A172 (cell line): ENCODE measurements at places on chromosomes 16 and 17.
A peak's percentile ranks its signal among the peaks of the same experiment; 100 is the strongest.

GRCh38 chr17:55368706-55369105, 52.9 kb downstream of the MMD start:
- no peak for DNase-seq

DNA sequence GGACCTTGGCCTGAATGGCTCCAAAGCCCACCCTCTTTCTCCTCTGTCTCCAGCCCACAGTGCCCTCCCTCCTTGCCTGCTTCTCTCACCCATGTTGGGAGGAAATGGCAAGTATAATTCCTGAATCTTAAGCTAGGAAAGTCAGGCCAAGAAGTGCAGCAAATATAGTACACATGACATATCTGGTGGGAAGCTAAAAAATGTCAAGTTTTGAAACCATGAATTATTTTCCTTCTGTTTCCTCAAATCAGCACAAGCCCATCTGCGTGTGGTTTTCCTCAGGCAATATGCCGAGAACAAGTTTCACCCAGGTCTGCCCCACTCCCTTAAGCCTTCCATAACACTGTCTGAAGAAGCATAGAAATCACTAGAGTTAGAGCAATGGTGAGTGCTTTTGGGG, 502.8 kb upstream of the CDH11 start:
- no peak for DNase-seq

- DNase-seq = no peak
Measured at GRCh38 chr16:70766658-70767057, 34.3 kb downstream of the VAC14 start.

DNA sequence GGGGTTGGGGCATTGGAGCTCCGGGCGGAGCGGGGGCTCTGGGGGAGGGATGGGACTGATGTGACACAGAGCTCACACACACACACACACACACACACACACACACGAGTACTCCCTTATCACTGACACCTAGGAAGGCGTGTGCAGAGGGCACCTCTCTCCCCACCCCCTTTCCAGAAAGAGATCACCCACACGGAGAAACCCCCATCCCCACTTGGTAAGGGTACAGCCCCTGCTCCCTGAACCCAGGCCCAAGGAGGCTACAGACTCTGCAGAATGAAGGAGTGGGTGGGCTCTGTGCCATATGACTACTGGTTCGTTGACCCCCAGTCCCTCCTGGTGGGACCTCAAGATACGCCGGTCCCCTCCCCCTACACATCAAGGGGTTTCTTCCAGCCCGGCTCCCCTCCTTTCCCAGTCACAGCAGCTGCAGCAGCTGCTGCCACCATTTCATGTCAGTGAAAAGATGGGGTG, 8.7 kb upstream of the ARHGAP23 start:
- no peak for DNase-seq

GRCh38 chr17:68613739-68614298, 12.7 kb upstream of the FAM20A start:
- DNase-seq = peak; percentile 30

GRCh38 chr17:13272296-13272695, 254.5 kb upstream of the ELAC2 start:
- no peak for DNase-seq

DNA sequence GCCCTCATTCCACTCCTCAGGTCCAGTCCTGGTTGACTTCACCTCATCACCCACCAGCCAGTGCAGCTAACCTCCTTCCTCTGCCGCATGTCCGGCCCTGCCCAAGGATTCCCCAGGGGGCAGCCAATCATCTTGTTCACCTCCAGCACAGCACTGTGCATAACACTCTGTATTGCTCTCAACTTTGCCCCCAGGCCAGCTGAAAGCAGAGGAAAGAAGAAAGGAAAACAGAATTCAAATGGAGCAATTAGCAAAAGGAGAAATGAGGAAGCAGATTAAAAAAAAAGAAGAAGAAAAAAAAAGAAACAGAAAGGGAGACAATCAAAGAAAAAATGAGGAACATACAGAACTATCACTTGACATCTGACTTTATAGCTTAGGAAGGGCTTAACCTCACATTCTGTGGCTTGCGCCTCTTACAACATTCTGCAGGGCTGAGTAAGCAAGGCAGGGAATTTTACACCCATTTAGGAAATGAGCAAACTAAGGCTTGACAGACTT, 26.1 kb downstream of the GAS7 start:
- peak; percentile 25 for DNase-seq

- DNase-seq = no peak
Measured at GRCh38 chr16:1481906-1482835, 6.6 kb downstream of the PTX4 start.

GRCh38 chr17:29949696-29950095, 8.3 kb downstream of the EFCAB5 start:
- no peak for DNase-seq

DNA sequence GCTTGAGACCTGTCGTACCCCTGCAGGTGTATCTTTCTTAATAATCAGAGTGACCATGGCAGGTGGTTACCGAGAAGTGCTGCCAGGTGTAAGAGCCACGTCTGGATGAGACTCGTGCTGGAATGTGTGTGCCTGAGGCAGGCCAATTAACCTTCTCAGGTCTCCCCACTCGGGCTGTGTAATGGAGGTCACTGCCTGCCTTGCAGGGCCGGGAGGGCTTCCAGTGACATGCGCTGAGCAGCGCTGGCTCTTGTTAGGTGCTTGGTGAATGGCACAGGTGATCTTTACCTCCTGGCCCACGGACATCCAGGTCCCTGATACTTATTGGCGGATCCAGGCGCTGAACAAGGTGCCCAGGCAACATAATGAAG, 4.6 kb upstream of the GSE1 start:
- DNase-seq = no peak

DNA sequence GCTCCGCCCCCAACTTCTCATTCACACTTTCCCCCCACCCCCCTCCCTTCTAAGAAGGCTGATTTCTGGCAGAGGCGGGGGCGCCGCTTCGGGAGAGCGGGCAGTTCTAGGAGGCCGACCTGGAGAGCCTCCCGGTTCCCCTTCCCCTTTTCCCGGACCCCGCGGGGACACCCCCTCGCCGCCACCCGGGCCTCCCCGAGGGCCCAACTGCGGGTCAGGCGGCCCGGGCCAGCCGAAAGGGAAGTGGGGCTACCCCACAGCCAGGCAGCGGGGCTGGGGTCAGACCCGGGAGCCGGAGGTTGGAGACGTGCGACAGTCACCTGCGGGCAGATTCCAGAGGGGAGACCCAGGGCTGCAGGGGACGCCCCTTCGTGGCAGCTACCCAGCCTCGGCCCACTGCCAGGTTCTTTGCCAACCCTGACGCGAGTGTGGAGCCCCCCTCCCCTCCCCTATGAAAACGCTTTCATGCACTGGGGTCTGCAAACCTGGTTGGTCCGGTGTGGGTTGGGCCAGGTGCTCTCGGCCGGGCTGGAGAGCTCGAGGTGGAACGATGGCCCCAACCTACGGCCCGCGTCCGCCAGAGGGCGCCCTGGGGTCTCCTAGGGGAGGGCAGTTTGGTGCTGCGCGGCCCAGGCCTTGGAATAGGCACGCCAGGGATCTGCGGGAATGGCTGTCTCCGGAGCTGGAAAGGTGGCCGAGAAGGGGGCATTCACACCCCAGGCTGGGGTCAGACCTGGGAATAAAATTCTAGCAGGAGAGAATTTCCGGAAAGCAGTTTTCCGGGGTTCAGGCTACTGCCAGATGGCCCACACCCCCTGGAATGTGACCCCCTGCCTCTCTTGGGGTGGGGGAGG, 721 bp upstream of the SOCS3 start:
- peak; percentile 84 for DNase-seq

DNA sequence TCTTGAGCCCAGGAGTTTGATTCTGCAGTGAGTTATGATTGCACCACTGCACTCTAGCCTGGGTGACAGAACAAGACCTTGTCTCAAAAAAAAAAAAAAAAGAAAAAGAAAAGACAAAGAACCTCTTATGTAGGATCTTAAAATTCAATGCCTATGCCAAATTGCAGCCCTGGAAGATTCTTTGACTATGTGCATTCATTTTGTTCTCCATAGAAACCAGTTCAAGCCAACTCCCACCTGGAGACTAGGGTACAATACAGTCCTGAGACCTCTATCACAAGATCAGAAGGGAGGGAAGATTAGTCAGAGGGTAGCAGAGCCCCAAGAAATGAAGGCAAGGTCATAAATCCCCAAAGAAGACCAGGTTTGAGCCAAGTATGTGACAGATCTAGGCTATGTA, 90.6 kb upstream of the HAS3 start:
- no peak for DNase-seq

DNA sequence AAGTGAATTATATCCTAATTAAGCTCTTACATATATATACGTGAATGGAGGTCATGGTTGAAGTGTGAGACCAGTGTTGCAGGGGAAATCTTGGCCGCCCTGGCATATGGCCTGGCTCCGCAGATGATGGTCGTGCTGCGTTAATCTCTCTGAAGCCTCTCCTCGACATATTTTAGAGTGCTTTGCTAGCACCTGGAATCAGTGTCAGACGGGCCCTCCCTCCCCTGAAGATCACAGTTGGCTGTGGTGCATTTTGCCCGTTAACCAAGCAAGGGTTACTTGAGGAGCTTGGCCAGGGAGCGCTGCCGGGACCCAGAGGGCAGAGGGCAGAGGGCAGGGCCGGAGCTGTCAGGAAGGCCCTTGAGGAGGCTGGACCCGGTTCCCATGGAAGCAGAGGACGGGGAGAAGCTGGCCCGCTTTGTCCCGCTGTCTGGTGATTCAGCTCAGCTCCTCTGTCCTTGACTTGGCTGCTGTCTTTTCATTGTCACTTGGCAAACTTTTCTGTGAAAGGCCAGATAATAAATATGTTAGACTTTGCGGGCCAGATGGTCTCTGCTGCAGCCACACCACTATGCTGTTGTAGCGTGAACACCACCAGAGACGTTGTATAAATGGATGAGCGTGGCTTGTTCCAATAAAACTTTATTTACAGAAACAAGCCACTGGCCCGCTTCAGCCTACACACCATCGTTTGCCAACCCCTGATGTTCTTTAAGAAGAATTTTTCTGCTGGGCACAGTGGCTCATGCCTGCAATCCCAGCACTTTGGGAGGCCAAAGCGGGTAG, 32.3 kb downstream of the CIBAR2 start:
- DNase-seq = no peak

DNA sequence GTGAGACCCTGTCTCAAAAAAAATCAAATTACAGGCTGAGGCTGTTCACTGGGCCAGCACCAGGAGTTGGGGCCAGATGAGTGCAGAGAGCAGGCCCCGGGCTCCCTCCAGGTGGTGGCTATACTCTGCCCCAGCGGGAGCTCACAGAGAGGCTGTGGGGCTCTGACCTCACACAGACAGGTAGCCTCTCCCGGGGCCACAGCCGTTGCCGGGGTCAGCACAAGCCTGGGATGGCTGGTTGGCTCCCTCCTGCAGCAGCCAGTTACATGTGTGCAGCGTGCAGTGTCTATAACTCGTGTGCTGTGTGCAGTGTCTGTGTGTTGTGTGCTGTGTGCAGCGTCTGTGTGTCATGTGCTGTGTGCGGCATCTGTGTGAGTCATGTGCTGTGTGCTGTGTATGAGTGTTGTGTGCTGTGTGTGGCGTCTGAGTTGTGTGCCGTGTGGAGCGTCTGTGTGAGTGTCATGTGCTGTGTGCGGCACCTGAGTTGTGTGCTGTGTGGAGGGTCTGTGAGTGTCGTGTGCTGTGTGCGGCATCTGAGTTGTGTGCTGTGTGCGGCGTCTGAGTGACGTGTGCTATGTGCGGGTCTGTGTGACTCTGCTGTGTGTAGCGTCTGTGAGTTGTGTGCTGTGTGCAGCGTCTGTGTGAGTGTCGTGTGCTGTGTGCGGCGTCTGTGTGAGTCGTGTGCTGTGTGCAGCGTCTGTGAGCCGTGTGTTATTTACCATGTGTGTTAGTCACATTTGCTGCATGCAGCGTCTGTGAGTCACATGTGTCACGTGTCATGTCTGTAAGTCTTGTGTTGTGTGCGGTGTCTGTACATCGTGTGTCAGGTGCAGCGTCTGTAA, 20.9 kb downstream of the MAPK8IP3 start:
- no peak for DNase-seq

DNA sequence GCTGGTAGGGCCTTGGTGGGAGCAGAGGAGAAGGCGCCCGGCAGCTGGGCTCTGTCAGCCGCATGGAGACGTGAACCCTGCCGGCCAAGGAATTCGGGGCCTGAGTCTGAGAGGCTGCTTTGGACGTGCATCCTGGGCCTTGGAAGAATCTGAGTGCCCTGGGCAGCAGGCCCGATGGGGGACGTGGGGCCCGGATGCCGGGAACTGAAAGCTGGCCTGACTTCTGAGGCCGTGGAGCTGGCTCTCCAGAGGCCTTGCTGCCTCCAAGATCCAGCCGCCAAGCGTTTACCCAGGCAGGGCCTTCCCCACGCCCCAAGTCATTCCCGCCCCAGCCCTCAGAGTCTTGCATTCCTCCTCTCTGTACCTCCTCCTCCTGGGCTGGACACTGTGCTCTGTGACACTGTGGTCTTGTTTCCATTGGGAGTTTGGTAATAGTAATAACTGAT, 37.2 kb downstream of the NKD1 start:
- no peak for DNase-seq

DNA sequence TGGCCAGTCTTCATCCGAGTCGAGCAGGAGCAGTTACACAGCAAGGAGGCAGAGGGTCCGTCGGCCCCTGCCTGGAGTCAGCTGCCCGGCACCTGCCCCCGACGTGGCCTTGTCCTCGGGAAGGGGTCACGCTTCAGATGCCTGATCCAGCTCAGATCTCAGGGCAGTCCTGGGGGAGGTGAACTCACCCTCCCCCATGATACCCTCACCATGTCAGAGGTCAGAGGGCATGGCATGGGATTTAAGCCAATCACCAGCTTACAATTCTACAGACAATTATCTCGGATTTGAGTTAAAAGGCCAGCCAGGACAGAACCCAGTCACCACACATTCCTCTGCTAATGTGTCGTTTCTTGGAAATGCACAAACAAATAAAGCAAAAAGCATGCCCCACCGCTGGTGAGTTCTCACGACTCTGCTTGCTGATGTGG, 211.3 kb downstream of the FOXL1 start:
- no peak for DNase-seq

DNA sequence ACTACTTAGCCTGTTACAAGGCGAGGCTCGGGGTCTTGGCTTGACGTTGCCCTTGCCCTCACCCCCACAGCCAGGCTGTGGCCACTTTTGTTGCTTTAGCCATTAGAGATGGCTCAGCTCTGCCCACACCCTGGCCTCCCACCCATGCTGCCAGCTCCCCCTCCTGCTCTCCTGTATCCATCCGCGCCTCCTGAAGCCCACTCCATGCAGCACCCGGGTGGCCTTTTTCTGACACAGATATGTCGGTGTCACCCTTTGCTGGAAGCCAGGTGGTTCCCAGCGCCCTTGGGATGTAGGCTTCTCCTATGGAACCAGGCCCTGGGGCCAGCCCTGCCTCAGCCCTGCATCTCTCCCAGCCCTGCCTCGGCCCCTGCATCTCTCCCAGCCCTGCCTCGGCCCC, 9.7 kb downstream of the TSC2 start:
- no peak for DNase-seq

- no peak for DNase-seq
Measured at GRCh38 chr16:70809392-70810060, 8.6 kb upstream of the VAC14 start.

GRCh38 chr17:8997994-8998628, 23.2 kb upstream of the NTN1 start:
- DNase-seq = peak; percentile 54

- peak; percentile 27 for DNase-seq
Measured at GRCh38 chr17:1566505-1567199, 4.1 kb upstream of the PITPNA start.
